Stimulated activated CD8-positive, alpha-beta memory T cell treated with anti-CD3 and anti-CD28 coated beads, Interleukin-15, amount 100 ng/mL, for 4 hours (primary cell): ENCODE measurements at places on chromosomes 4 and X.

- DNase-seq, result no peak
These were observed 35.6 kb downstream of the PAK3 start for GRCh38 chrX:111131572-111131971.

GRCh38 chr4:122577808-122578781 is 42.8 kb downstream of the IL21 start:
- DNase-seq, result peak; percentile 30

GRCh38 chr4:185424905-185425646 is 688 bp downstream of the UFSP2 start:
- no peak for DNase-seq

DNA sequence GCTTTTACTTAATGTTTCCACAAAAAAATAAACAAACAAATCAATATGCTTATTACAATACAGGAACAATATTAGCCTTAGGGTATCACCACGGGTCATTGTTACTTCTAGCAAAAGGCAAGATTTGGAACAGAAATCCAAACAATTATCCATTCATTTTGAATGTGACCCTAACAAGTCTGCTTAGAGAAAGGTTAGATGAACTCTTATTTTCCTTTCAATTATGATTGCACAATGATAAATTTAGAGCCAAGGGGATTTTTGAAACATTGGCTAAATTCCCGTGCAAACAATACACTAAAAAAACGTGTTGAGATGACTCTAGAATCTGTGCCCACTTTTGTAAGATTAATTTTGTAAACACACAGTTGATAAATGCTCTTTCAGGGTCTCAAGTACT is 474.7 kb downstream of the PCDH7 start:
- DNase-seq, result no peak

- no peak for DNase-seq
These were observed 55.9 kb downstream of the TRIM2 start for GRCh38 chr4:153260132-153260531.

GRCh38 chrX:940691-941090 is 271.8 kb downstream of the CRLF2 start:
- DNase-seq, result no peak

DNA sequence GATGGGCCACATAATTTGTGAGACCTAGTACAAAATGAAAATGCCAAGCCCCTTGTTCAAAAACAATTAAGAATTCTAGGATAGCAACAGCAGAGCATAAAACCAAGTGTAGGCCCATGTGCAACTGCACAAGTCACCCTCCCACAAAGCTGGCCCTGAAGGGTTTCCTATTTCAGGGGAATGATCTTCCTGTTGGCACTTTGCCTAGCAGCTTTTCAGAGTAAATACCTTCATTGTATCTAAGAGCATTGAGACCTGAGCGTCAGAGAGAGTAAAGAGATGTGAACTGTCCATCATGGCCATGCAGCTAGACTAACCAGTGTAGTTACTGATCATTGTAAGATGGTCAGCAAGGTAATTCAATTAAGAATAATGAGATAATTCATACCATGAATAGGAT is 113.6 kb downstream of the CNKSR2 start:
- DNase-seq, result no peak

DNA sequence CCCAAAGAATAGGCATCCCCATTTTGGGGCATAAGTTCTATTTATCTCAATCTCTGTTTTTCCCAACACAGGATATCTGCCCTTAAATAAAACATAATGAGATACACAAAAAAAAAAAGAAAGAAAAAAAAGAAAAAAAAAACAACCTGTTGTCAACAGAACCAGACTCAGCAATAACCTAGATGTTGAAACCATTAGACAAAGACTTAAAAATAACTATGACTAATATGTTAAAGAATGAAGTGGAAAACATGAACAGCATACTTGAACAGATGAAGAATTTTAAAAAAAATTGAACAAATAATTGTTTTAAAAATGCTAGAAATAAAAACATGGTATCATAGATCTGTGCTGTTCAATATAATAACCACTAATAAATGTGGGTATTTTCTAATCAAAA is 93.4 kb upstream of the RXFP1 start:
- no peak for DNase-seq

DNA sequence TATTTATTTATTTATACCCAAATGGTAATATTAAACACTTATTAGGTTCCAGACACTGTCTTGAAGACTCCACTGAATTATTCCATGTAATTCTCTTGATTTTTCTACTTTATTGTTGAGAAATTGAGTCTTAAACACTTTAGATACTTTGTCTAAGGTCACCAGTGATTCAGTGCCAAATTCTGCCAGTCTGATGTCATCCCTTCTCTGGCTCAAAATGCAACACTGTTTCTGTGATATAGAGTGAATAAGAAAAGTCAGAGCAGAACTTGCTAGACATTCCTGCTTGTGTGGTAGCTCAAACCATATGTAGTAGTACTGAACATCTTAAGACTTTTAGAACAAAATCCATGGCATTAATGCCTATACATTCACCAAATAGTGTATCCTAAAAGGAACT is 164.3 kb downstream of the GABRB1 start:
- no peak for DNase-seq

DNA sequence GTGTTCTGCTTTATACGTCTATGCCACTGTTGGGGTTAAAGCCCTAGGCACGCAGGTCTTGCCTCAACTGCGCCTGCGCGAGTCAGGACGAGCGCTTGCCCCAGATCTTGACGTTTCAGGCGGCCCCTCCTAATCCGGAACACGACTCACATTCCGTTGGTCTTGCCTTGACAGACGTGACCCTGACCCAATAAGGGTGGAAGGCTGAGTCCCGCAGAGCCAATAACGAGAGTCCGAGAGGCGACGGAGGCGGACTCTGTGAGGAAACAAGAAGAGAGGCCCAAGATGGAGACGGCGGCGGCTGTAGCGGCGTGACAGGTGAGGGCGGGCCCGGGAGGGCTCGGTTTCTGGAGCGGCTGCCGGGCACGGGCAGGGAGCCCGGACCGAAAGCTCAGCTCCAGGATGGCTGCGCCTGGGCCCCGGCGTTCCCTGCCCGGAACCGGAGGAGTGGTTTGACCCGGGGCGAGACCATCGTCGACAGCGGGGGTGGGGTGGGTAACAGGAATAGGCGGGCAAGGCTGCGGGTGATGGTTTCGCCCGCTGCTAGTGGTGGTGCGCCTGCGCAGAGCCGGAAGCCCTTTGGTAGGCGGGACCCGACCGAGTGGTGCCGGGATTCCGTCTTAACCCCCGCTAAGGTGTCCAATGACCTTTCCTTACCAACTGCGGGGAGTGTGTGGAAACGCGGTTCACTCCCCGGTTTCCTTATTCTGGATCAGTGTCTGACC is at the start of gene ARAF:
Gene ARAF, plus strand, starts transcription at position 272 of the 725 bp plus-strand sequence. CDS start 1,763 bp downstream, outside the sequence.
- DNase-seq, result peak; percentile 95

- DNase-seq, result no peak
These were observed 385.6 kb upstream of the FGF16 start for GRCh38 chrX:77061545-77061944.

DNA sequence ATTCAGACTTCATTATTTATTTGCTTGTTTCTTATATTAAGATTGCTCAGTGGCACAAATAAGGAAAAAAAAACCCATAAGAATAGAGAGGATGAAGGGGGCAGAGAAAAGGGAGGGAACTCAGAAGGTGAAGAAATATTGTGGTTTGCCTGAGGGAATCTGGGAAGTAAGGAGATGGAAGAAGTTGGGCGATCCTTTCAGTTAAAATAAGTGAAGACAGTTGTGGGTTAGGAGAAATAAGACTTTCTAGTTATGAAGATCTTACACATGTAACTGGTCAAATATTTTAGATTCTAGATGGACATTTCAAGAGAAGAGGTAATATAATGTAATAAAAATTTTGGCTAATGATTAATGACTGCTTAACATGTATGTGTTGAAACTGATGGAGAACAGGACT is 138.7 kb upstream of the LIMCH1 start:
- no peak for DNase-seq

GRCh38 chr4:10495651-10496050 is 38.4 kb upstream of the ZNF518B start:
- DNase-seq, result no peak
